Left renal cortex interstitium (tissue), 4 donors: ENCODE measurements at places on chromosomes 6 and 20.

GRCh38 chr20:32806356-32806755 is 13.4 kb upstream of the MAPRE1 start:
- DNase-seq: no peak

- DNase-seq: no peak
Observed at GRCh38 chr20:33570743-33571142, 80.8 kb downstream of the CBFA2T2 start.

DNA sequence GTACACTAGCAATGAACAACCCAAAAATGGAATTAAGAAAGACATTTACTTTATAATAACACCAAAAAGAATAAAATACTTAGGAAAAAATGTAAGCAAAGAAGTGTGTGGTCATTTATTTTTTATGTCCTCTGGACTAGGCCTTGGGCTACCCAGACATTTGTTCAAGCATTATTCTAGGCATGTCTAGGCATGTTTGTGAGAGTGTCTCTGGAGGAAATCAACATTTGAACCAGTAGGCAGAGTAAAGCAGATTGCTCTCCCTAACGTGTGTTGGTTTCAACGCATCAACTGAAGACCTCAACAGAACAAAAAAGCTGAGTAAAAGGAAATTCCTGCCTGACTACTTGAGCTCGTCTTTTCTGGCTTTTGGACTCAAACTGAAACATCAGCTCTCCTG is 84.5 kb downstream of the ANKEF1 start:
- no peak for DNase-seq

DNA sequence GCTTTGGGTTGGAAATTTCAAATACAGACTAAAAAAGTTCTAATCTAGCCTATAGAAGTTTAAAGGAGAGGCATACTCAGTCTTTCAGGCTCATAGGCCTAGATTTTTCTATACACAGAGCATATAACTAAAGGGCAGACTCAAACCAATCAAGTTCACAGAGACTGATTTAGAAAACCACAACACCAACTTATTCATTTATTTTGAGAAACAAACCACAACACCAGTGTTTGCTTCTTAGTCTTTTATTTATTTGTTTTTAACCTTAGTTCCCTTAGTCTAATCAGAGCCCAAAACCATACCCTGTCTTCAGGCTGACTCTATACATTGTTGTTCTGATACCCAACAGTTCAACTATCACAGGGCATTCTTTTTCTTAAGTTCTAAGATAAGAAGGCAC is 103.7 kb downstream of the REV3L start:
- no peak for DNase-seq

GRCh38 chr6:91350146-91350908 is 763.5 kb upstream of the MAP3K7 start:
- no peak for DNase-seq

DNA sequence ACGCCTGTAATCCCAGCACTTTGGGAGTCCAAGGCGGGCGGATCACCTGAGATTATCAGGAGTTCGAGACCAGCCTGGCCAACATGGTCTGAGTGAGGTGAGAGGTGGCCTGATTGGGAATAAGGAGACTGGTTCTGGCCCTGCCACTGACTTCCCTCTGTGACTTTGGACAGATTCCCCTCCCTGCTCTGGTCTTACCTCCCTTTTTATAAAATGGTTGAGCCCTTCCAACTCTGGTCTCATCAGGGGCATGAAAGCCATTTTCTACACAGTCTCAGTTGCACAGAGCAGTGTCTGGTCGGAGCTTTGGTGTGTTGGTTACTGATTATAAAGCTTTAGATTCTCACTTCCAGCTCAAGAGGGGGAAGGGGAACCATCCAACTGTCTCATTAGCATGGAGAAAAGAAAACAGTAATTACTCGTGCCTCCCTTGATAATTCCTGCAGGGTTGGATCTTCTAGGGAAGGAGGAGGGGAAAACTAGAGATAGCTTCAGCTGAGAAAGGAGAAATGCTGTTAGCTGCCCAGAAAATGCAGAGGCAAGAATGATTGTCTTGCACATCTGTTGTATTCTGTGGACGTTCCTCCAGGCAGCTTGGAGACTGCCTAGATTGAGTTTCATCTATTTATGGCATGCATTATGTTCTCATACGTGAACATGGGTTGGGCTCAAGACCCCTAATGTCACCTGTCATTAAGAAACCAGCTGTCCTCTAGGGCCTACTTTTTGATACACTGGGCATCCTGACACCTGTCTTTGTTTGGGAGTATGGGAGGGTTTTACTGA is 30.4 kb downstream of the RALY start:
- no peak for DNase-seq

DNA sequence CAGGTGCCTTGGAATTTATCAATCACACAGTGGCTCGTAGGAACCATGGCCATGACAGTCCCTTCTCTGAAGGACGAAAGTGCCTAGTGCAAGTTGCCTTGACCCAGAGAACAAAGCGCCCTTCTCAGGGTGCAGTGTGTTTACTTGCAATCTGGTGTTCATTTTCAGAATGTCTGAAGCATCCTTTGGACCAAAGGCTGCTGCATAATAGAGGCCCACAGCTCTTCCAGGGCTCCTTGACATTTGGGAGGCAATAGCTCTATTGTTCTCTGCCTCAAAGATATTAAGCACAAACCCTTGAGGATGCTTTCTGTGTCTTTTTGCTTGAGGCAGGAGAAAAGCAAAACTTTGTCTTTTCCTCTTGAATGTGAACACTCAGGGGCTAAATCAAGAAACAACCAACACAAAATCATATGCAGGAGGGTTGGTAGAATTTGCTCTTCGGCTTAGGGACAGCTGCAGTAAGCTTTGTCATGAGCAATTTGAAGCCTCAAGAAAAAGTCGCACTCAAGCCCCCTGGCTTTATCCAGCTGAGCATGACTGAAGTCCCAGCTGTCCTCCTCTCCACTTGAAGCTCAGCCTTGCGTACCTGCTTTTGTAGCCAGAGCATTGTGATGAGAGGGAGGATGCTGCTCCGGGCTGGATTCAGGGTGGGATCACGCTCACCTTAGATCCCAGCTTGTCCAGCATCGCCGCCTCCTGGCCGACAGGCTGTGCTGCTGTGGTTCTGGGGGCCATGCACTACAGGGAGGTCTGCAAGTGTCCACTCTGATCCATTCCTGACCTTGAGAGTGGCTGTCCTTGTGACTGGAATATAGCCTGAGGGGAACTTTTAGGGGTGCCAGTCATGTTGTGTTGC is 495.4 kb downstream of the CDH26 start:
- DNase-seq: no peak
